ENCODE measurements at places on chromosomes 1 and 21.

GRCh38 chr1:69403756-69404320 lies 163.9 kb upstream of the LRRC7 start:
- no peak for DNase-seq
- no peaks in the 10 kb centered on the region for H3K36me3 ChIP-seq
- no peaks in the 10 kb centered on the region for H3K27me3 ChIP-seq
- H3K27ac ChIP-seq = no peak overlapping the region
- H3K4me3 ChIP-seq = no peak overlapping the region

GRCh38 chr1:15436881-15437442 lies 1.3 kb upstream of the CTRC start:
- H3K36me3 ChIP-seq = no peaks in the 10 kb centered on the region
- H3K27me3 ChIP-seq = no peaks in the 10 kb centered on the region
- H3K4me1 ChIP-seq = peaks cover 16% of the 10 kb centered on the region
- DNase-seq = peak; percentile 52
- no peak overlapping the region for H3K27ac ChIP-seq

DNA sequence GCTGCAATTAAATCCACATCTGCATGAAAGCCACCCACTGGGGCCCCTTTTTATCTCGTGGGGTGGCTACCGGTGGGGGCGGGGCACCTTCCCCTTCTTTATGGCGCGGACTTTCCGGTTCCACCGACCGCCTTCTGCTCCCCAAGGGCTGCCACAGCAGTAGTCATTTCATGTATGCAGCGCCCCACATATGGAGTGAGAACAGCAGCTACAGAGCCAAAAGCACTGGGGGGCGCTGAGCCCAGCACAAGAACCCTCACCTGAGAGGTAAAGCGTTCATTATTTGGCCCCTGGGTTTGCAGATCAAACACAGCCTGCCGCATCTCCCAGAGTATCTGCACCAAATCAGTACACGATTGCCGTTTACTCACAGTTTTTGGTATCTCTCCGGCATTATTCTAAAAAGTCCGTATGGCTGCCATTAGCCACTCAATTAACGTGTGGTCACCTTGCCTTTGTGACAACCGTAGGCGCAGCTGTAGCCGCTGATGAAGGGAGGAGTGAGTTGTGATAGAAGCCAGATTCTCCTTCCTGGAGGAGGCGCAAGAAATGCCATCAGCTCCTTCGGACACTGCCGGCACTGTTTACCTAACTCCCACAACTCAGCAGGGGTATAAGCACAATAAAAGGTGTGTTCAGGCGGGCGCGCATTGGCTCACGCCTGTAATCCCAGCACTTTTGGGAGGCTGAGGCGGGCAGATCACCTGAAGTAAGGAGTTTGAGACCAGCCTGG lies 30.4 kb upstream of the CR2 start:
- H3K27ac ChIP-seq = no peak overlapping the region
- no peak for DNase-seq
- H3K27me3 ChIP-seq = no peaks in the 10 kb centered on the region
- no peaks in the 10 kb centered on the region for H3K4me1 ChIP-seq
- no peak overlapping the region for H3K4me3 ChIP-seq

DNA sequence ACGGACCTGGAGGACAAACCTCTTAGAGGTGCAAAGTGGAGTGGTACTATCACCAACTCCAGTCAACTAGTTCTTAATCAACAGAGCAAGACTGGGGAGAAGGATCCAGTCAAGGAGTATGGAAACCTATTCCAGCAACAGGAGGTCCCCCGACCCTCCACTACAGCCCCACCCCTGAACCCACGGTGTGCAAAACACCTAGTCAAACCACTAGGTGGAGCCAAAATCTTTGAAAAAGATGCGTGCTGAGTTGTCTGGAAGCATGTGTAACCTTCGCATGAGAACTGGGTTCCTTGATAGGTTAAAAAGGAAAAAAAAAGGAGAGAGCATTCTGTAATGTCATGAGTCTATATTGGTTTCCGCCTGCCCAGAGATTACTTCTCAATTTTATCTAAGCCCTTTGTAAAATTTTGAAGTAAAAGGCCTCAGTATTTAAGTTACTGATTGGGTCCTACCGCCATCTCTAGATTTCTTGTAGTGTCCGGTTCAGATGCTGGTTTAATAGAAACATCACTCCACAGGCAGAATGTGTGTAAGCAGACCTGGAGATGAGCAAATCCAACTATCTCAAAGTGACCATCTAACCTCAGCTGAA lies 81.9 kb upstream of the HAO2 start:
- H3K4me1 ChIP-seq = no peaks in the 10 kb centered on the region
- peak; percentile 78 for DNase-seq
- H3K36me3 ChIP-seq = no peaks in the 10 kb centered on the region

DNA sequence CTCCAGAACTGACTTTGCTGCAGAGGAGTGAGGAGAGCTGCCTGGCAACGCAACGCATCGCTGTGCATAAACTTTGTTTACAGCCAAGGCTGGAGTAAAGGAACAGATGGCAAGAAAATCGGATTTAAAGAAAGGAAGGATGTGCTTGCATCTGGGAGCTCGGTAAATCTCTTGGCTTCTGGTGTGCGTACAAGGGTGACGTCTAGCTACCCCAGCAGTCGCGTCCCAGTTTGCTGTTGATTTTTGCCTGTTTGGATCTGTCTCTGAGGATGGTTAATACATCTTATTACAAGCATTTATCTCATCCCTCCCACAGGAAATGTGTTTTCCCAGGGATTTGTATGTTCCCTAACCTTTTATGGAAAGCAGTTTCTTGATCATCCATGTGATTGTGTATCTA lies 73.3 kb upstream of the RALGPS2 start:
- H3K4me1 ChIP-seq = peaks cover 9% of the 10 kb centered on the region
- no peaks in the 10 kb centered on the region for H3K36me3 ChIP-seq
- H3K27me3 ChIP-seq = no peaks in the 10 kb centered on the region
- DNase-seq = peak; percentile 58
- peak overlapping the region; percentile 39 for H3K4me3 ChIP-seq
- peak overlapping the region; percentile 67 for H3K27ac ChIP-seq
